ENCODE measurements at places on chromosomes 1 and 21.

DNA sequence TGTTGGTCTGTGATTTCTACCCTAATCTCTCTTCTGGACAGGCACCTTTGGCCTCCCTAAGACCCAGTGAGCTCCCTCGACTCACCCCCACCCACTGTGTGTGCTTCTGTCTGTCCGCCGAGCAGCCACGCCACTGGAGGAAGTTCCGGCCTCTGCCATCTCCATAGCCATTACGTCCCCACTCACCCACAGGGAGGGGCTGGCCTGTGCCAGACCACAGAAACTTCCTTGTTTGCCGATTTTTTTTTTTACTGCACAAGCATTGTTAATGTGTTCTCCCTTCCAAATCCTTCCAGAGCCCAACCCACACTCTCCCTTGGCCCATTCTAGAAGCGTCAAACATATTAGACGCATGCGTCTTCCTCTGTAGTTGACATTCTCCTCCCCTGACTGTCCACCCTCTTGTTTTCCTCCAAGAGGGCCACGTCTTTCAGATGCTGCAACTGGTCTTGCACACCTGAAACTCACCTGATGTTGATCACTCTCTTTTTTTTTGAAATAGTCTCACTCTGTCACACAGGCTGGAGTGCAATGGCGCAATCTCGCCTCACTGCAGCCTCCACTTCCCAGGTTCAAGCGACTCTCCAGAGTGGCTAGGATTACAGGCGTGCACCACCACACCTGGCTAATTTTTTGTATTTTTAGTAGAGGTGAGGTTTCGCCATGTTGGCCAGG lies 72.3 kb downstream of the EVA1C start:
- DNase-seq = peak; percentile 43

DNA sequence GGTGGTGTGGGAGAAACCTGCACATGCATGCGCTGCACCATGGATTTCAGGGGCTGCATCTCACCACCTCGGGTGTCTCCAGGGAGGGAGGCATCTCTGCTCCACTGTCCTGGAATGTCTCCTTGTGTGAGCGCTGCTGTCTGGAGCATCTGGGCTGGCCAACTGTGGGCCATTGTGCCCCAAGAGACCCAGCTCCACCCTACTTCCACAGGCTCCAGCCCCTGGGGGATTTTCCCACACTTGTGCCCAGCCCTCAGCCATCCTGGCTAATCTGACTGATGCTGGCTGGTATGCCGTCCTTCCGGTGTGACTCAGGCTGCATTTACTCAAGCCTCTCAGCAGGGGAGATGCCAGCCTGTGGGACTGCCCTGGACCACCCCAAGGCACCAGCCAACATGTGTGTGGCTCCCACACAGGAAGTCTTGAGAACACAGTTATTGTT lies 62.0 kb downstream of the TRIM11 start:
- peak; percentile 9 for DNase-seq

- DNase-seq = no peak
Observed at GRCh38 chr21:32445101-32445500, 32.6 kb downstream of the EVA1C start.

DNA sequence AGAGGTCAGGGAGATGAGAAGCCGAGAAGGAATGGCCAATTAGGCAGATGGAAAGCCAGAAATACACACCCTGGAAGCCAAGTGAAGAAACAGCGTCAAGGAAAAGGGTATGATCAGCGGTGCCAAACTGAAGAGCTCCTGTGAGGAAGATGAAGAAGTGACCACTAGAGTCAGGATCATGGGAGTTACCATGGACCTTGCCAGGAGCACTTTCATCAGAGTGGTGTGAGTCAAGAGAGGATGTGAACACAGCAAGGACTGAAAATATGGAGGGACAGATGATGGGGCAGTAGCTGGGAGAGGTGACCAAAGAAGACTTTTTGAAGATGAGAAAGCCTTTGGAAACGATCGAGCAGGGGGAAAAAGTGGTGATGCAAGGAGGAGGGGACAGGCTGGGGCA lies 50.4 kb downstream of the CD34 start:
- no peak for DNase-seq

GRCh38 chr1:119871881-119872280 lies 24.4 kb downstream of the ADAM30 start:
- no peak for DNase-seq

DNA sequence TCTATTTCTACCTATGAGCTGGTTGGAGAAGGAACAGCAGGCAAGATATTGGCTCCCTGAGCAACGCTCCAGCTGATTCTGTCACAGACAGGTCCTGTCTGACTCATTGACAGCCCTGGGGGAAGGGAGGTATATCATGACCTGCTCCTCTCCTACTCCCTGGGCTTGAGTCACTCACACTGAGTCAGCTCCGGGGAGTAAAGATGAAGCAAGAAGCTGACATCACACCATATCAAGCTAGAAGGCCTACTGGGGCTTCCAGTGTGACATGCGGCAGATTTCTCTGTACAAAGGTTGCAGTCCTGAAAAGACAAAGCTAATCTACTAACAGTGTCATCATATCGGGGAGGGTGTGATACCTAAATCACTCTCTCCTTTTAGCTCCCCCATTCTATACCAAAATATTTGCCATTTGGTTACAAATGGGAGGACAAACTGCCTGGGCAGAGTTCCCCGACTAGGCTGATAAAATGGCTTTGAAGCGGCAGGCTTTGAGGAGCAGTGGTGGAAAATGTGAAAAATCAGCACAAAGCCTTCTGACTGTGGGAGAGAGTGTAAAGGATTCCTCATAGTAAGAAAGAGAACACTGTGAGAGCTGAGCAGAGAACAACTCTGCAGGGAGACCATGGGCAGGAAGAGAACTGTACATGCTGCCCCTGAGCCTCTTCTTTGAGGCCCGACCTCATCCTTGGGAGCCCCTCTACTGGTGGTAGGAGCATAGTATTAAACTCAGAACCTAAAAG lies 15.5 kb downstream of the PI4KB start:
- no peak for DNase-seq

- no peak for DNase-seq
Observed at GRCh38 chr1:156591181-156591431, 470 bp upstream of the NAXE start.

DNA sequence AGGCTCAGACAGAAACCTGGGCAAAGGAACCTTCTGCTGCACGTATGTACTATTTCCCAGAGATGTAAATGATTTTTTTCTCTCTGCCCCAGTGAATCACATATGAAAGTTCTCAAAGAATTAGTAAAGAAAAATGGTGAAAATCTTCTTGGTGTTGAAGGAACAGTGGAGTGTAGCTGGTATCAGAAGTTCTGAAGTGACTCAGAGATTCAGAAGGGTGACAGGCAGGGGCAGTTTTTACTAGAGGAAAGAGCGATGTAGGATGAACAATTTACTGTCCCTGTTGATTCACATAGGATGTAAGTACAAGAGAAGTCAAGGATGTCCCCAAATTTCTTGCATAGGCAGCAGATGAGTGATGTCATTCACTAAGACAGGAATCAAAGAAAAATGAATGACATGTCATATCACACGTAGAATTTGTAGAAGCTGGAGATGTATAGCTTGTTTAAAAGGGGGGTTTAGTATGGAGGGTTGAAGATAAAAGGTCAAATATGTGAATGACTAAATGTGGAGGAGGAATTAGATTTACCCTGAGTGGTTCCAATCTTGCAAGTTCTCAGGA lies 26.4 kb downstream of the WLS start:
- DNase-seq = no peak

- DNase-seq = no peak
Observed at GRCh38 chr1:107618539-107618938, 346.4 kb downstream of the VAV3 start.

DNA sequence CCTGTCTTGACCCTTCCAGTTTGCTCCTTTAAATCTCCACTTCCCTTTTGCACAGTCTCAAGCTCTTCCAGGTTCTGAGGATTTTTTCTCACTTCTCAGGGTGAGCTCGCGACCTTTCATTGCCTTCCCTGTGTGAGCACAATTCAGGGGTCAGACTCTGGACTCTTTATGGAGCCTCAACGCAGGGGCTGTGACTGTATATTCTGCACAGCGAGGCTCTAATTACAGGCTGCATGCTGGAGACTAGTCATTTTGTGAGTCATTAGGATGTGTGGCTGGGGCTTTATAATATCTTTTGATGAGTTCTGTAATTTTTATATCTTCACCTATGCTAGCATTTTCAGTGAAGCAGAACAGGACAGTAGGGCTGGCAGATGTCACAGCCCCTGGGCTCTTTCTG lies 270.7 kb downstream of the KAZN start:
- DNase-seq = no peak

GRCh38 chr1:55937840-55938375 lies 641.5 kb downstream of the PLPP3 start:
- DNase-seq = no peak

DNA sequence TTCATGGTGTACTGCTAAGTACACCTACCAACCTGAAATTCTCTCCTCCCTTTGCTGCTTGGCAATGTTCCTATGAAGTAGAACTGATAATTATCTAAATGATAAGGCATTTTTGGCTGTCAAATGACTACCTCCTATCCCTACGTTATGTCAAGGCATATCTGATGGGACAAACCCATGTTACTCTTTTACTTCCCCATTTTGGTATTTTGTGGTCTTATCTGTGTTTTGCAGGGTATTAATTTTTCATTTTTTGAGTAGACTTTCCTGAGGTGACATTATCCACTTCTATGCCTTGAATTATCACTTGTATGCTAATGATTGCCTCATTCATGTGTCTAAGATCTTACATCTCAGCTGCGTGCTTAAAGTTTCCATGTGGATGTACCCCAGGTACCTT lies 499.6 kb upstream of the B3GALT2 start:
- DNase-seq = no peak

GRCh38 chr1:5901150-5901549 lies 91.1 kb downstream of the NPHP4 start:
- no peak for DNase-seq

DNA sequence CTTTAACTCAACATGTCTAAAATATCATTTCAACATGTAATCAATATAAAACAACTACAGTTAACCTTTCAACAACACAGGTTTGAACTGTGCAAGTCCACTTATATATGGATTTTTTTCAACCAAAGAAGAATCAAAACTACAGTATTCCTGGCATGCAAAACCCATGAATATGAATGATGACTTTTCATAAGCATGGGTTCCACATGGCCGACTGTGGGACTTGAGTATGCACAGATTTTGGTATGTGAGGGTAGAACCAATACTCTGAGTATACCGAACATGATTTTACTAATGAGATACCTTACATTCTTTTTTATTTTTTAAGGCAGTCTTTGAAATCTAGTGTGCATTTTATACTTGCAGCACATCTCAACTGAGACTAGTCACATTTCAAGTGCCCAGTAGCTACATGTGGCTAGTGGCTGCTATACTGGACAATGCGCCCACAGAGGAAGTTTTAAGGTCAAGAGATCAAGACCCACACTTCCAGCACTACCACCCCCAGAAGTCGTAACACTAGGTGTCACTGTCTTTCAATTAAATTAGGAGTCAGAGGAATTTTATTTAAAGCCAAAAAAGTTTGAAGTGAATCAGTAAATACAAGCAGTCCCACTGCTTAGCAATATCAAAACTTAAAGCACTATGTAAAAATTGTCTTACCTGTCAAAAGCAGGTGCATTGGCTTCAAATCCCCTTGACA lies 40.0 kb downstream of the SYNJ1 start:
- no peak for DNase-seq

DNA sequence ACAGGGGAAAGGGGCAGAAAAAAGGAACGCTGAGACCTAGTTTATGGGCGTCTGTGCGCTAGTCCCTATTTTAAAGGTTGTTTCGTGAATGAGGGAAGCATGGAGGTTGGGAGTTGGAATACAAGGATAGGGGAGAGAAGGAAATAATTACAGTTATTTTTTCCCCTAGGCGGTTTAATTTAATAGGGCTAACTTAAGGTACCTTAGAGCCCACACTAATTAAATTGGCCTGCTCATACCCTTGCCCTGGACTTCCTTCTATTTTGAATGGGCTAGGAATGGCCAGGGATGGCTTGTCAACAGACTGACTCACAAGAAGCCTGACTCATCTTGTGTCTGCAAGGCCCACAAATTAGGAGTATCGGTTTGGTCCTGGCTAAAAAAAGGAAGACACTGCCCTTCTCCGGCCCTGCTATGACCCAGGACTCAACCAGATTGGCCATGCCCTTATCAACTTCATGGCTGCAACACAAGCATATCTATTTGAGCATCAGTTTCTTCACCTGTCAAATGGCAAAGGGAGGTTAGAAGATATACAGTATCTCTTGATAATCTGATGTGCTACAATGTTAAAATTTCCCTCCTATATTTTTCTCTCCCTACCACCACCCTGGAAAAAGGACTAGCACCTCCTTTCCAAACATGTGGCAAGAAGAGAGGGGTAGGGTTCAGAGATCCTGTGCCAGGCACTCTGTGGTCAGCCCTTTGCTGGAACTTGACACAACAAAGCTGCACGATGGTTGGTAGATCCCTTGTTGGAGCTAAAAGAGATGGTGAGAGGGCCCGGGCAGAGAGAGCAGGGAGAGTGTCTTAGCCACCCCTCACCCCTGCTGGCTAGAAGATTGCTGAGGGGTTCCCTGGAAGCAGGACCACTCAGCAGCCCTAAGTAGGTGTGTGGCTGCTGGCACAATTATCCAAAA lies 2.2 kb upstream of the SSBP3 start:
- no peak for DNase-seq

Data from pancreas (tissue), 10 donors.